ENCODE measurements at places on chromosomes 7 and 10. TPM values are rescaled to one million over a fixed set of nuclear protein-coding genes. Genes with fewer than 3 reads are reported as not detected.
A peak's percentile ranks its signal among the peaks of the same experiment; 100 is the strongest.

DNA sequence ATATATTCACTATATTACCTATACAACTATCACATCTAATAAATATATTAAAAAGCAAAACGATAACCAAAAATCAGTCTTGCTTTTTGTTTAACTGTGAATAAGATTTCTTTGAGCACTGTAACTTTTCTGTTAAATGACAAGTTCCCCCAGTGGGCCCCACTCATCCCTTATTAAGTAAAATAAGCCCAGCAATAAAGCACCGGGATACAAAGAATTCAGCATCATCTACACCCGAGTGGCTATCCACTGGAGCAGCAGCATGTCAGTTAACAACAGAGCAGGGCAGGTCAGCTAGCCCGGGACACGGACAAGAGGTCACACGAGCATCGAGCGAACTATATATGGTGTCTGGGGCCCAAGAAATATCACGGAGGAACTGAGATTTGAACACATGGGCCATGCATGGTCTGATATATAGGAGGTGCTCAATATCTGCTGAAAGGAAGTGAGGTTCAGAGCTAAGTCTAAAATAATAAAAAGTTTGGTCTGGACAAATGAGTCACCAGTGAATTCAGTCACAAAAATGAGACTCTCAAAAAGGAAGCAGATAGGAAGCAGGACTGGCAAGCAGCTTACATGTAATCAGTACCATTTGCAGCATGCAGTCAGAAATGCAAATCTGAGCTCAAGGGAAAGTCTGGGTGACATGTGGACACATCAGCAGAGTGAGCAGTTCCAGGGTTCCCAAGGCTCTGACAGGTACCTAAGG lies 4.1 kb downstream of the ERCC6 start:
- H3K4me1 ChIP-seq: peaks cover 4% of the 10 kb centered on the region
- DNase-seq: no peak

GRCh38 chr10:127527891-127528290 lies 21.2 kb upstream of the NPS start:
- H3K4me1 ChIP-seq: peaks cover 4% of the 10 kb centered on the region
- H3K36me3 ChIP-seq: no peaks in the 10 kb centered on the region
- H3K27ac ChIP-seq: peak overlapping the region; percentile 68

- no peak for DNase-seq
- no peaks in the 10 kb centered on the region for H3K36me3 ChIP-seq
- H3K4me1 ChIP-seq: peaks cover 23% of the 10 kb centered on the region
- H3K27me3 ChIP-seq: no peaks in the 10 kb centered on the region
- H3K27ac ChIP-seq: no peak overlapping the region
- no peak overlapping the region for H3K4me3 ChIP-seq
These were observed 428.3 kb downstream of the TNS3 start for GRCh38 chr7:47153576-47153975.

- no peaks in the 10 kb centered on the region for H3K36me3 ChIP-seq
- H3K4me1 ChIP-seq: no peaks in the 10 kb centered on the region
- no peak overlapping the region for H3K4me3 ChIP-seq
- DNase-seq: no peak
These were observed 682.7 kb upstream of the FZD8 start for GRCh38 chr10:36324831-36325230.

DNA sequence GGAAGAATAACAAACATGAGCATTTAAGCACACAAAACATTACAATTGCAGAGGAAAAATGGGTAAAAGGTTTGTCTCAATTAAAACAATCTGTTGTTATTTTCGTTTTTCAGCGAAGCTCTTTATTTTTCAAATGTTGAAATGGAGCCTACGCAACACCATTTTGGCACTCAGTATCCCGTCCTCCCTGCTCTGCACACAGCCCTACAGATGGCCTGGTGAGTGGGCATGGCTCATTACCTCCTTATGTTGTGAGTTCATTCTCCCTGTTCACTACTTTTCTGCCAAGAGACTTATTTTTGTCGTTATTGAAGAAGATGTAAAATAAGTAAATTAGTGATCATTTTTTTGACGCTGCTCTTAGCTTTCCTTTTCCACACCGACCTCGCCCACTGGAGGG lies 167.8 kb upstream of the CXCL12 start:
- H3K4me1 ChIP-seq: no peaks in the 10 kb centered on the region
- DNase-seq: no peak
- H3K4me3 ChIP-seq: no peak overlapping the region
- no peaks in the 10 kb centered on the region for H3K27me3 ChIP-seq

HECW1 gene
- total RNA-seq: not detected

DNA sequence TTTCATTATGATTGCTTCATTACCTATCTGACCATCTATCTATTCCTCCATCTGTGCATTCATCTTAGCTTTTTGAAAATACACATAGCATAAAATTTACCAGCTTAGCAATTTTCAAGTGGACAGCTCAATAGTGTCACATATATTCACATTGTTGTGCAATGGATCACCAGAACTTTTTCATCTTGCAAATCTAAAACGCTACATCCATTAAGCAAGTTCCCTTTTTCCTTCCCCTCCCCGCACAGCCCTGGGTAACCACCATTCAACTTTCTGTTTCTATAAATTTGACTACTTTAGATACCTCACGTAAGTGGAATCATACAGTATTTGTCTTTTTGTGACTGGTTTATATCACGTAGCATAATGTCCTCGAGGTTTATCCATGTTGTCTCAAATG lies 78.0 kb upstream of the ADRB1 start:
- no peak overlapping the region for H3K4me3 ChIP-seq
- no peak overlapping the region for H3K27ac ChIP-seq
- H3K4me1 ChIP-seq: no peaks in the 10 kb centered on the region
- no peak for DNase-seq
- H3K36me3 ChIP-seq: no peaks in the 10 kb centered on the region

GRCh38 chr7:106180721-106181120 lies 68.6 kb upstream of the SYPL1 start:
- no peak for DNase-seq
- H3K36me3 ChIP-seq: no peaks in the 10 kb centered on the region
- no peaks in the 10 kb centered on the region for H3K27me3 ChIP-seq
- peaks cover 13% of the 10 kb centered on the region for H3K4me1 ChIP-seq
- no peak overlapping the region for H3K4me3 ChIP-seq
- H3K27ac ChIP-seq: no peak overlapping the region

GRCh38 chr10:11638055-11638698 lies 26.7 kb upstream of the USP6NL start:
- H3K27ac ChIP-seq: no peak overlapping the region
- H3K36me3 ChIP-seq: no peaks in the 10 kb centered on the region
- no peaks in the 10 kb centered on the region for H3K4me1 ChIP-seq
- no peaks in the 10 kb centered on the region for H3K27me3 ChIP-seq
- H3K4me3 ChIP-seq: no peak overlapping the region

DNA sequence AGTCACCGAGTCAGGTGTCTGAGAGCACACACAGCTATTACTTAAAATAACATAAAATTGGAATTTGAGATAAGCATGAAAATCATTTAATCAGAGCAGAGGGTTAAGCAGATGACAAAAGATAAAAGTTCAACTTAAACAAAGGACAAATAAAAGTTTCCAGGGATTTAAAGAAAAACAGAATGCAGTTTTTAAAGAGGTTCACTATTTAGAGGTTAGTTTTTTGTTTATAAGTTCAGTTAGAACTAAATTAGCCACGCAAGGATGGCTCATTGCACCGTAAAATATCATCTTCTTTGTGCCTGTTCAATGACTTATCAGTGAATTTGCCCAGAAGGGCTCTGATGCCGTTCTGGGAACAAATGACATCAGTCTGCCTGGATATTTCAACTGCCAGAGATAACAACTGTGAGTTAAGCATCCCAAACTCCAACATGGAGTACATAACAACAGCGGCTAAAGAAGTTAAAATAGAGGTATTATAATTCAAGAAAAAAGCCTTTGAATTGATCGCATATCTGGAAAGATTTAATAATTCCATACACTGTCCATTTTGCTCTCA lies 107.8 kb downstream of the ANK3 start:
- H3K27me3 ChIP-seq: no peaks in the 10 kb centered on the region
- H3K4me1 ChIP-seq: peaks cover 9% of the 10 kb centered on the region
- H3K4me3 ChIP-seq: no peak overlapping the region
- no peak for DNase-seq

RPEL1 gene
- not detected for total RNA-seq

GRCh38 chr7:41786944-41787343 lies 84.1 kb upstream of the INHBA start:
- H3K36me3 ChIP-seq: no peaks in the 10 kb centered on the region
- DNase-seq: no peak
- H3K4me1 ChIP-seq: no peaks in the 10 kb centered on the region
- H3K27me3 ChIP-seq: no peaks in the 10 kb centered on the region
- no peak overlapping the region for H3K4me3 ChIP-seq

SEMA3A gene
- total RNA-seq: 1.5 TPM

CALN1 gene
- not detected for total RNA-seq

DNA sequence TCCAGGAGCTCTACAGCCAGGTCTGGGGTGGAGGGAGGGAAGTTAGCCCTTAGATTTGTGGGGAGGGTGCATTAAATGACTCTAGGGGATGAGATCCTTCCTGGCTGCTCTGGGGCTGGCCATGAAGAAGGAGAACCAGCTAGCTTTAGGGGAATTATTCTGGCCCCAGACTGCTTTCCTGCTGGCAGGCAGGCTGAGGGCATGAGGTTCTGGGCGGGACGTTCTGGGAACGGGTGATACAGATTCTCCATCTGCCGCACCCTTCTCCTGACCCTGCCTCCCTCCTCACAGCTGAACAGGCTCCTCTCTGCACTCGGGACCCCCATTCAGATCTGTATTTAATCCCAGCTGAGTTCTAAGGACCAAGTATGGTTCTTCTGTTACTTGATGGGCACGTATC lies 23.9 kb downstream of the GOLGA7B start:
- DNase-seq: no peak
- no peak overlapping the region for H3K27ac ChIP-seq
- H3K4me3 ChIP-seq: no peak overlapping the region
- H3K27me3 ChIP-seq: no peaks in the 10 kb centered on the region
- no peaks in the 10 kb centered on the region for H3K36me3 ChIP-seq
- H3K4me1 ChIP-seq: peaks cover 6% of the 10 kb centered on the region

Measured in heart left ventricle (tissue), 16 donors.